ENCODE measurements at places on chromosomes 1 and 21. TPM values are rescaled to one million over a fixed set of nuclear protein-coding genes. Genes with fewer than 3 reads are reported as not detected.

DNA sequence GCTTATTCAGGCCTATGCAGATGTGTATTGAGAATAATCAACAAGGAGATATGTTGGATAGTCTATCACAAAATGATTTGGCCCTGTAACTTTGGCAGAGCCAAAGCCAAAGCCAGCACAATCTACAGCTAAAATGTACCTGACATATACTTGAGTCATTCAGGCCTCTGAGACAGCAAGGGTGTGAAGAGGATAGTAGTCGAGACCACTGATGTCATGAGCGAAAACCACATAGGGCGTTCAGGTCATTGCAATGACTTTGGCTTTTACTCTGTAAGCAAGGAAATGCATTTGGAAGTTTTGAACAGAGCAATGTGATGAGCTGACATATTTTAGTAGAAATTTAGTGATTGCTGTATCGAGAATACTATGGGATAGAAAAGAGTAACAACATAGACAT, 579.6 kb downstream of the AMY1C start:
- DNase-seq: no peak

- no peak for DNase-seq
These were observed 12.4 kb upstream of the ZNF691 start for GRCh38 chr1:42833981-42834380.

The CCDC27 gene
- not detected for total RNA-seq

The C1orf56 gene
- total RNA-seq: 4.6 TPM

DNA sequence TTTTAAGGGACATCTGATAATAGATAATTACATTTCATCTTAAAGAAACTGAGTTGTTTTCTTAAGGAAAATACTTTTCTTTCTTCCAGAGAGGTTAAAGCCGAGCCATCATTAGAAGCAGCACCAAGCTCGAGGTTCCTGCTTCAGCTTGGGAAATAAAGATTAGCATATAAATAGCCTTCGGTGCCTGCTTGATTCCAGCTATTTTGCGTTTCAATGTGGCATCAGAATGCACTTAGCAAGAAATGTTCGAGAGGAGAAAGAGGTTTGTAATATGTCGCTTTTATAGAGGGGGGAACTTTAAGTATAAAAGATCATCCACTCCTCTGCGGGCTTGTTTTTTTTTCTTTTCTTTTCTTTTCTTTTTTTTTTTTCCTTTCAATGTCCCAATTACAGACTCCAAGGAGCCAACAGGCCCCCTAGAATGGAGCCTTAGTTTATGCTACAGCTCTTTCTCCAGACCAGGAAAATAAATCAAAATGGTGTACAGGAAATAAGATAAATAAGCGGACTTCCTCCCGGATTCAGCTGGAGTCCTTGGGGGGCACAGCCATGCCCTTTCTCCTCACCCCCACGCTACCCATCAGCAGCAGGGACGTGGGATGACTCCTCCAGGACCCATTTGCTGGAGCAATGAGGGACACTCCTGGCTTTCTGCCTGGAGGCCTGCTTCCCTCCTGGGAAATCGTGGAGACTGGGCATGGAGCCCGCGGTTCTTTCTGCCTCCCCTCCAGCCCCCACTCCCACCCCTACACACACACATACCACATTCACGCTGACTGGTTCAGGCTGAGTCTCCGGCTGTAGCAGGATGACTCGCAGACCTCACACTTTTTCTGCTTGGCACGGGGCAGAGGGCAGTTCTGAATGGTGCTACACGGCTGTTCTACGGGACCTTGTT, 131.6 kb downstream of the RRAGC start:
- no peak for DNase-seq

DNA sequence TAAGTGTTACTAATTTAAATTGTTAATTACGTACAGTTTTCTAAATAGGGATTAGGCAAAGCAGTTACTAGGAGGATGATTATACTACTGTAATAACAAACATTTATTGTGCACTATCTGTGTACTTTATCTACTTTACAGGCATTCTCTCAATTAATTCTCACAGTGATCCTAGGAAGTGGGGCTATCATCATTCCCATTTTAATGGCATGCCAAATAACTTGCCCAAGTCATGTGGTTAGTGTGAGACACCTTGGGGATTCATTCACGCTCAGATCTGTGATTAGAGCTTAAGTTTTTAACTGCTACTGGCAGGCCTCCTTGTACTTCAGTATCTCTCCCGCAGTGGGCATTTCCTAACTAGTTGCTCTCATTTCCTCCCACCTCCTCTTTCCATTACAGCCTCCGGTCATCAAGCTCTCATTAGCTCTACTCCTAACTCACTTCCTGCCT, 11.5 kb downstream of the PHLDA3 start:
- DNase-seq: no peak

- no peak for DNase-seq
These were observed 76.1 kb downstream of the SLC25A24 start for GRCh38 chr1:108124023-108124422.

The NPR1 gene
- not detected for total RNA-seq

Measured in Karpas-422 (cell line).